Fibroblast of upper back skin (primary cell): ENCODE measurements at places on chromosomes 2 and 18.

DNA sequence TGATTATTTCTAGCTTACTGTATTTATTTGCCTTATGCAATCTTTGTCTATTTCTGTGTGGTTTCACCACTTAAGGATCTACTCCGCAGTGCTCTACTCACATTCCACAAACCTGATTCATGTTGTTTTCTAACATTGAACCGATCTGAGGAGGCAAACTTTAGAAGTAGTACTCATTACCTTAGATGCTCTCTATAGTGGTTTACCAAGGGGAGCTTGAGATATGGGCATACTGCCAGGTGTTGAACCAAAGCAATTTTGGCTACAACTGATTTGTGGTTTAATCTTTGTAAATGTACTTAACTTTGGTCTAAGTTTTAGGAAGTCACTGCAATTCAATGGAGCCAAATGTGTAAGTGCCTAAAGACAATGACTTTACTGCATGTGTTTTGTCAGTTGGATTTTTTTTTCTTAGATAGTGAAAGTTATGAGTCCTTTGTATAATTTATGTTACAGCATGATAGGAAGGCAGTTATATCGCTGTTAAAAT, 50.1 kb downstream of the MAP2 start:
- peak; percentile 97 for DNase-seq

- DNase-seq: no peak
Measured at GRCh38 chr2:29159125-29159524, 43.9 kb downstream of the CLIP4 start.

- DNase-seq: no peak
Measured at GRCh38 chr2:216188559-216188850, 79.4 kb downstream of the XRCC5 start.

DNA sequence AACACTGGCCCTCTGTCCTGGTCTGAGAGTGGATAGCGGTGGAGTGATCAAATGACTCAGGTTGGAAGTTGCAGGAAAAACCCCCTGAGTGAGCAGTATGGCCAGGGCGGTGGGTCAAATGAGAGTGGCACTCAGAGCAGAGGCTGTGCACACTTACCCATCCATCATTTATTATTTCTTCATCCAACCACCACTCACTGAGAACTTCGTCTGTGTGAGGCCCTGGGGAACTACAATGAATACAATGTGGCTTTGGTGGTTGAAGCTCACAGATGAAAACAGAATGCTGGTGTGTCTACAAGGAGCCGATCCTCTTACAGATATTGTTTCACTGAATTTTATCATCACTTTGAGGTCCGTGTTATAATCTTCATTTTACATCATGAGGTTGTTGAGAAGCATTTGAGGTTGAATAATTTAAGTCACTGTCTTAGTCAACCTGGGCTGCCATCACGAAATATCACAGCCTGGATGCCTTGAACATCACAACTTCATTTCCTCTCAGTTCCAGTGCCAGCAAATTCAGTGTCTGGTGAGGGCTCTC, 73.4 kb upstream of the ID2 start:
- peak; percentile 91 for DNase-seq

DNA sequence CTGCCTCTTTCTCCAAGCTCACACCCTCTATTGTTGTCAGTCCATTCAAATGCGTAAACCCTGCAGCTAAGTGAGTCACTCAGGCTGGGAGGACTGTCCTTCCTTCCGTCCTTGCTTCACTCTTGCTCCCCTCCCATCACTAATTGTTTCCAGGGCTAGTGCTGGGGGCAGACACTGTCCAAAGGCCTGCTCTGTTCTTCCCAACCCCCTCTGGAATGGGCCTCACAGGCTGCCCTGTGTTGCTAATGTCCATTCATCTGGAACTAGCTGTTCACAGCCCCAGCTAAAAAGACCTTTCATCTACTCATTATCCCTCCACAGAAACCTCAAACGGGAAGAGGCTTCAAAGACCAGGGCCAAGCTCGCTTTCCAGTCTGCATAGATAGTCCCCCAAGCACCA, 31.9 kb upstream of the NRP2 start:
- DNase-seq: peak; percentile 81

- no peak for DNase-seq
Measured at GRCh38 chr2:151817929-151818328, 10.3 kb downstream of the ARL5A start.

DNA sequence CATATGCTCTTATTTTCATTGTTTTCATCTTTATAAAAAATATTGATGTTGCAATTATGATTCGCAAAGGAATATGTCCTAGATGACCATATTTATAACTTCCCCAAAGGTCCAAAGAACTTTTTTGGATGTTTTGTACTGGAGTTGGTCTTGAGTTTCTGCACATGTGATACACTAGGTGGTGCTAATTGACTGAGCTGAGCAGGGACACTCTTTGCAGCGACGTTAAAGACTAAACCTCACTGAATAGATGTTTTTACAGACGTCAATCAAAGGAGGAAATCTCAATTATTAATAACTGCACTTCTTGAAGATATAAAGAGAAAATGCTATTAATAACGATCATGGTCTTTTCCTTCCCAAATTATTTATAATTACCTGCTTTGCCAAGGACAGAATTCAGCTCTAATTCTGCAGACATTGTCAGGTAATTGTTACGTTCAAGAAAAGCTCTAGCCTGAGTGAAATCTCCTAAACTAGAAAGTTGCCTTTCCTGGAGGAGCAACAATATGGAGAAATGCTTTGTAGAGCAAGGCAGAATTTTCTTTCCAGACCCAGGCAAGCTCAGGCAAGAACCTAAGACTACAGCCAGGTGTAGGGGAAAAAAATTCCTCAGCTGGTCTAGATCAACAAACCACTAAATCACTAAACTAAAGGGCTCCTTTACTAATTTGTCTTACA, 119.3 kb upstream of the RBBP8 start:
- peak; percentile 36 for DNase-seq

DNA sequence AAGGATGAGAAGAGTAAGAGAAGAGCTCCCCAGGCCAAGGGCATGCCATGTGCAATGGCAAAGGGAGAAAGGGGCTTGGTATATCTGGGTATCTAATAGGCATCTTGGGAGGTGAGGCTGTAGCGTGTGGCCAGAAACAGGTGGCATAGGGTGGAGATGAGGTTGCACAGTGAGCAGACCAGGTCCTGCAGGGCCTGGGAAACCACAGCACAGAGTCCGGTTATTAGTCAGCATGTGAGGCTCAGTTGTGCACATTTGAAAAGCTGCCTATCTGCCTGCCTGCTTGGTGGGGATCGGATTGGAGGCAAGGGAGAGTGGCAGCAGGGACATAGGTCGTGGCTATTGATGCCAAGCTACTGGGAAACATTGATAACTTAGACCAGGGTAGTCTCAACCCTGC, 190.6 kb downstream of the TPGS2 start:
- no peak for DNase-seq

DNA sequence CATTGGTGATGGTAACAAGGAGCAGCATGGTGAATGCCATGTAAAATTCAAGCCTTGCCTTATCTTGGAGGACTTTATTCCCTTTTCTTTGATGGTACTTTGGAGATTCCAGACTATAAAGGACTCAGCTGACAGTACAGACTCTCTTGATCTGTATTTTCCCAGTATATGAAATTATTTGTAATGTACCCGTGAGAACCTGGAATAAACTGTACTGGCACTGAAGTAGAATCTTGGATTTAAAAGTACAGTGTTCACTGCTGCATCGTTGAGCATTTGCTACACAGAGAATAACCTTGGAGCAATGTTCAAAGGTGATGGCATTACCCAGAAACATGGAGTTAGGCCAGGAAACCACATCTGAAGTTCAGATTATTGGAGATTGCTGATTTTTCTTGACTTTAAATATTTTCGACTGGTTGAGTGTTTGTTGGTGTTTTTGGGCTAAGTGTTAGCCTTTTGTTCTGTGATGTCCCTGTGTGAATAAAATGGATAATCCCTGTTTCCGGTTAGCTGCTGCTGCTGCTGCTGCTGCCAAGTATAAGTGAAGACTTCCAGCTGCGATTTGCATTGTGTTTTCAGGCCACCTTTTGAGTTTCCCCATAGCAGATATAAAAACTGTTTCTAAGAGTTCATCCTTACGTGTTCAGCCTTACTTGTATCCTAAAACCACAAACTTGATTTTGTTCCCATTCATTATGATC, 122.0 kb downstream of the SPTBN1 start:
- DNase-seq: peak; percentile 37

- no peak for DNase-seq
Measured at GRCh38 chr18:79548077-79548450, 131.5 kb upstream of the CTDP1 start.

DNA sequence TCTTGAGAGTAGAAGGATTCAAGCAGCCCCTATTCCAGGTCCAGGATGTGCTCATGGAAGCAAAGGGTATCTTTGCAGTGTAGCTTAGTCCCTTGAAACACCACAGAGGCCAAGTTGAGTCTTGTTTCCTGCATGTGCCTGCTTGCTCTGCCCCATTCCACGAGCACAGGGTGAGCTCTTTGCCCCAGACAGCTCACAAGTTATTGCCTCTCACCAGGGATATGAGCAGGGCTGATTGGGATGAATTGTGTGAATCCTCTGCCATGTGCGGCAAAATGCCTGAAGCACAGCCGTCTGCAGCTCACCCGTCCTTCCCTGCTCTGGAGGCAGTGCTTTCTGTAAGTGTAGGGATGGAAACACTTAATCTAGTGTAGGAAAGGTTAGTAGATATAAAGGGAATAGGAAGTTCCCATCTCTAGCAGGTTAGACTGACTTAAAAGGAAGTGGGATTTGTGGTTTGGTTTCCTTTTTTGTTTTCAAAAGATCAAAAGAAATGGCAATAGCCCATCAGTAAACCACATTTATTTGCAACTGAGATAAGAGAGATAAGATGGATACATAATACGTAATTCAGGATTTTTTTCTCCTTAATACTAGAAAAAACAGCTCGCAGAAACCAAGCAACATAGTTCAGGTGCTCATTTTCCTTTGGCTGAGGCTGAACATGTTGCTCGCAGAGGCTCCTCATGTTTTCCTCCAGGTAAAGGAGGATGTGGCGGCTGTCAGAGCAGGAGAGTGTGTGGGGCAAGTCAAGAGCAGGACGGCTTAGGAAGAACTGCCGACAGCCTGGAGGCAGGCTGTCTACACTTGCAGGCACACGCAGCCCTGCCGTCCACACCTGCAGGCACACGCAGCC, 41.4 kb downstream of the TMEM182 start:
- DNase-seq: no peak

DNA sequence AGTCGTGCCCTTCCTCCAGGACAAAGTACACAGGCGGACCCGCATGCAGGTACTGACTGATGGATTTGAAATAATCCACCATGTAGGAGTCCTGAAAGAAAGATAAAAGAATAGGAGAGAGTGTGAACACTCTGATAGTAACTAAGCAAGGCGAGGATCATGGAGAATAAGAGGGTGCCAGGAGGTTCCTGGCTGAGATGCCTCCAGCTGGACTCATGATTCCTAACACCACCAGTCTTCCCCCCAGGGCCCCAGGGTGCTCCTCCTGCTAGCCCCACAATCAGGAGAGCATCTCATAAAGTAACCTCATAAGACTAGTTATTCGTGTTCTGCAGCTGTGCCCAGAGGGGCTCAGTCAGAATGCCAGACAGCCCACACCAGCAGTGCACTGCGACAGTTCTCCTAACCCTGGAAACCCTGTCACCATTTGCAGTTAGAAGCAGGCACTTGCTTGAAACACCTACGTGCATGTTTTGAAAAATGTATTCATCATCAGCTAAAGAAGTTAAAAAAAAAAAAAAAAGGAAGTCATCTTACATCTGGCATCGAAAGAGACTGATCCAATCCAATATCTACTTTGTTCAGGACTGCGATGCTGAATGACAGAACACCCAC, 36.7 kb downstream of the RMC1 start:
- DNase-seq: no peak

DNA sequence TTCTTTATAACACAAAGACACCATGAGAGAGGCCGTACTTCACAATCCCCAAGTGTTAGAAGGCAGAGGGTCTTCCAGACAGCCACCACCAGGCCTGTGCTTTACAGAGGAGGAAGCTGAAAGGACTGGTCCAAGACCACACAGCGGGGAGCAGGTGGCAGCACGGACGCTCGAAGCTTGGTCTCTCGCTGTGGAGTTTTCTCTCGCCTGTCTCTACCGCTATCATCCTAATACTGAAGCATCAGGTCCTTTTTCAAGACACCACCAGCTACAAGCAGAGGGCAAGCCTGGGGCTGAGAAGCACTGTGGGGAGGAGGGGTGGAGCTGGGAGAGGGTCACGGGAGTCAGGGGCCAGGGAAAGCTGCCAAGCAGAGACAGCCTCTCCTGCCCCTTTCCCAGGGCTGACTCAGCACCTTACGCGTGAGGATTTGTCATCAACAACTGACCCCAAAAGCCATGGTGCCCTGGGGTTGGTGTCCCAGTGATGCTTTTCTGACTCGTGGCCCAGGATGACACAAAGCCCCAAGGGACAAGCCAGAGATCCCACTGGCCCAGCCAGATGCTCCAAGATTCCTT, 31.9 kb upstream of the FOSL2 start:
- peak; percentile 47 for DNase-seq

DNA sequence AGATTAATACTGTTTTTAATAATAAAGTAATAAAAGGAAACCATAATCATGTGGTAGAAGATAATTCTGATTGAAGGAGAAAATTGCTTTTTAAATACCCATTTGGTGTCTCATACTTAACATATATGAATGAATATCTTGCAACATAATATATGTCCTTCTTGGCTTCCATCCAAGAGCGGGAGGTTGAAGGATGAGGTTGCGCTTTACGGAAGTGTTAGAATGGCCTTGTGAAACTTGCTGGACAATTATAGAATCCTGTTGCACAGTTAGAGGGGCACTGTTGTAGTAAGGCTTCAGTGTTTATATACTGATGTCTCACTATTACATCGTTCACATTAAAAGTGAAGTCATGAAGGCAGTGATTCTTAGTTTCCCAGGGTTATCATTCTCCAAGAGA, 9.4 kb downstream of the INSIG2 start:
- DNase-seq: peak; percentile 56

DNA sequence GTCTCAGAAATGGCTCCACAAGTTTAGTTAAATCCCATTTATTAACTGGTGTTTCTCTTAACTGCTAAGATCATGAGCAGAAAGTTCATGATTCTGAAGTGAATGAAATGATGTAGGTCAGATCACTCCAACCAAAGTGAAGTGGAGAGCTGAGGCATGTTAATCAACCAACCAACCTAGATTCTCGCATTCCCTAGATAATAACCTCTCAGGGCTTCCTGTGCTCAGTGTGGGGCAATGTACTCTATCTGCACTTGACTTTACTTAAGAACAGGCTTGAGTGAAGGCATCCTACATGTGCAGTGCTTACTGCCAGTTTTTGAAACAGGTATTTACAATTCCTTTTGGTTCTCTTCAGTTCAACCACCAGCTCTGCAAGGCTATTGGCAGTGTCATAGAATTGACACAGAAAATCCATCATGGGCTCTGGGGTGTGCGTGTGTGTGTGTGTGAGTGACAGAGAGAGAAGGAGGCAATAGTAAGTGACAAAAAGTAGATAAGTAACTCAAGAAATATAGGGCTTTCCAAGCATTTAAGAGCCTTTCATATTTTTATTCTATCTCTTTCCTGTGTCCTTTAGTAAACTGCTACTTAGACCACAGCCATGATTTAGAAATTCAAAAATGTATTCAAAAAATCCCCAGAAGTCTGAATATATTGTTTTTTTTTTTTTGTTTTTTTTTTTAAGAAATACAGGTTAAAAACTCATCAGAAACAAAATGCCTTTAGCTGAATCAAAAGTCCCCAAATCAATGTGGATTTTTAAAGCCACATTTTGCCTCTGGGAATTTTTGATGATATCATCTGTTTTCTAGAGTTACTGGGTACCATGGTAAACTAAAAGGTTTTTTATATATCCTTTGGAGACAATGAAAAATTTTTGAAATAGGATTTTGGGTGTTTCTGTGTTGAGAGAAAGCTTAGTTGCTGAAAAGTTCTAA, 28.6 kb downstream of the DOCK10 start:
- DNase-seq: no peak
